KG1 (cell line): ENCODE measurements at places on chromosomes 16 and 17.

- no peak for DNase-seq
These were observed 58.4 kb upstream of the MARCHF10 start for GRCh38 chr17:62866471-62866870.

GRCh38 chr16:73565925-73566324 is 518.0 kb upstream of the ZFHX3 start:
- DNase-seq: no peak

- DNase-seq: no peak
These were observed 20.6 kb downstream of the SLC38A10 start for GRCh38 chr17:81274471-81274855.

GRCh38 chr16:70378869-70379493 is 32.3 kb downstream of the DDX19A start:
- DNase-seq: no peak

GRCh38 chr17:66865151-66865550 is 30.2 kb downstream of the CACNG5 start:
- DNase-seq: no peak

DNA sequence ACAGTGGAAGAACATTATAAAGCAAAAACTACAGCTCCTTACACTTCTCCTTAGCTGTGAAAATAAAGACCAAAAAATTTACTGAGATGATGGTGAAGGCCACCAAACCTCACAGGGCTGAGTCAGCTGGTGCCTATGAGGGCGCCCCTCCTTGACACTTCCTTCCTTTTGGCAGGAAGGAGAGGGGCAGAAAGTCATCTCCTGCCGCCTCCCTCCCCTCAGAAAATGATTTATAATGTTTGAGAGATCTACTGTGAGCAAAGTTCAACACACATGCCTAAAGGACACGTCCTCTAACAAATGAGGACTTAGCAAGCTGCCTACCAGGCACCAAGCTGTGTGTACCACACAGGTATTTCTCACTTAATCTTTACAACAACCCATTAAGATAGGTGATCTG is 245.7 kb downstream of the PRKCA start:
- DNase-seq: peak; percentile 24

- no peak for DNase-seq
These were observed 39.3 kb upstream of the SLC38A10 start for GRCh38 chr17:81334391-81334901.

GRCh38 chr17:3528880-3529511 is 28.6 kb downstream of the TRPV3 start:
- no peak for DNase-seq

DNA sequence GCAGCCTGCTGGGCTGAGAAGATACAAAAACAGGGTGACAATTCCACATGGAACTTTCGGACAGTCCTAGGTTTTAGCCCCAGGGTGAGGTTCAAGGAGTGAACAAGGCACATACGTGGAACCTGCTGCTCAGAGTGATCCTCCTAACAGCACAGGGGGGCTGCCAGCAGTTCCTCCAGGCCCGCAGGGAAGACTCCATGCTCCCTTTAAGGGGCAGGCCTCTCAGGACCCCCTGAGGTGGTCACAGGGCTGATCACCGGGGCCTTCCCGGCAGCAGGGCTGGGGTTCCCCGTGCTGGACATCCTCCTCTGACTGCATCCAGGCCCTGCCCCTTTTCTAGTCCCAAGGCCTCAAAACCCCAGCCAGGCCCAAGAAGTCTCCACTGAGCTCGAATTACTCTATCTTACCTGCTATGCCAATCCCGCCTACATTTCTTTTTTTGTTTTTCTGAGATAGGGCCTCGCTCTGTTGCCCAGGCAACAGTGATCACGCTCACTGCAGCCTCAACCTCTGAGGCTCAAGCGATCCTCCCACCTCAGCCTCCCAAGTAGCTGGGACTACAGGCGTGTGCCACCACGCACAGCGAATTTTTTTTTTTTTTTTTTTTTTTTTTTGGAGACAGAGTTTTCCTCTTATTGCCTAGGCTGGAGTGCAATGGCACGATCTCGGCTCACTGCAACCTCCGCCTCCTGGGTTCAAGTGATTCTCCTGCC is 10.4 kb downstream of the CANT1 start:
- no peak for DNase-seq

DNA sequence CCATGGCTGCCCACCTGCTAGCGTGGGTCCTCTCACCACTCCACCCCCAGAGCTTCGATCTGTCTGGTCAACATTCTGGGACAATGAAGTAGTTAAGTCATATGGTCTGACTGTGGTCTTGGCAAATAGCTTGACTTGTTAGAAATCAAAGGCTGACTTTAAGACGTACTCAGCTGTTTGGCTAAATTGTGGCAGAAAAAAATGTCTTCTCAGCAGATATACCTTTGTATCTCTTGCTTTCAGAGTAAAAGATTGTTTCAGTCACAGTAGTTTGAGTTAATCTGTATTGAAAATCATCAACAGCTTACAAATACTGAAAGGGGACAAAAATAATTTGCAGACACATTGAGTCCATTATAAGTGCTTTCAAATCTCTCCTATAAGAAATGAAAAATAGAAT is 2.1 kb upstream of the ZNF267 start:
- DNase-seq: no peak
